ENCODE measurements at places on chromosomes 5 and 9.

DNA sequence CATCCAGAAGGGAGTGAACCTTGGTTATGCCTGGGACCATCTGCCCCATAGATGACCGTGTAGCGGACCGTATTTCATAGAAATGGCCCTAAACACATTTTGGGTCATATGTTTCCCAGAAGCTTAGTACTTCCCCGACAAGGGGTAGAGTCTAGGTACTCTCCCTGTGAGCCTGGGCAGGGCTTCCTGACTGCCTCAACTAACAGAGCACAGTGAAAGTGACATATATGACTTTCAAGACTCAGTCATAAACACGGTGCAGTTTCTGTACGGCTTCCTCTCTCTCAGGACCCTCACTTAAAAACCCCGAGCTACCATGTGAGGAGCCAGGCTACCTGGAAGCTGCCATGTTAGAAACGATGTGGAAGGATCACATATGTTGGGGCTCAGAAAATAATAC, 20.9 kb downstream of the C9orf57 start:
- DNase-seq, result no peak

- no peak for DNase-seq
These were observed 44.6 kb downstream of the KCNT1 start for GRCh38 chr9:135746565-135746964.

GRCh38 chr9:36625006-36625615, 52.4 kb downstream of the MELK start:
- peak; percentile 85 for DNase-seq

GRCh38 chr5:33328818-33329217, 111.9 kb upstream of the TARS1 start:
- DNase-seq, result no peak

GRCh38 chr5:136511046-136511445, 145.7 kb upstream of the TRPC7 start:
- DNase-seq, result no peak

- peak; percentile 92 for DNase-seq
These were observed 210.7 kb upstream of the SLC24A2 start for GRCh38 chr9:19999491-20000057.

- DNase-seq, result no peak
These were observed 32.6 kb downstream of the SARDH start for GRCh38 chr9:133705576-133705975.

- no peak for DNase-seq
These were observed 37.8 kb downstream of the COL27A1 start for GRCh38 chr9:114193090-114193489.

DNA sequence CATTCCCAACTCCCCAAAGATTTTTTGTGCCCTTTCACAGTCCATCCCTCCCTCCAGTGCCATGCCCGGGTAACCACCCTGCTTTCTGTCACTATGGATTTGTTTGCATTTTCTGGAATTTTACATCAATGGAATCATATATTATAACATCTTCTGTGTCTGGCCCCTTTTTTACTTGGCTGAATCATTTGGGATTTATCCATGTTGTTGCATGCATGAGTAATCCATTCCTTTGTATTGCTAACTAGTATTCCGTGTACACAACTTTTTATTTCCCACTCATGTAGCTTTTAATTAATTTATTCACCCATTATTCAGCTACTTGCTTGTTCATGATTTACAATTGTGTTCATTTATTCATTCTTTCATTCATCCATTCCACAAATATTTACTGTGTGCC, 94.1 kb downstream of the FGF18 start:
- no peak for DNase-seq

- no peak for DNase-seq
These were observed 61.6 kb upstream of the C9orf72 start for GRCh38 chr9:27634879-27635278.

Measured in EL (cell line).